ENCODE measurements at places on chromosomes 5 and 9.

DNA sequence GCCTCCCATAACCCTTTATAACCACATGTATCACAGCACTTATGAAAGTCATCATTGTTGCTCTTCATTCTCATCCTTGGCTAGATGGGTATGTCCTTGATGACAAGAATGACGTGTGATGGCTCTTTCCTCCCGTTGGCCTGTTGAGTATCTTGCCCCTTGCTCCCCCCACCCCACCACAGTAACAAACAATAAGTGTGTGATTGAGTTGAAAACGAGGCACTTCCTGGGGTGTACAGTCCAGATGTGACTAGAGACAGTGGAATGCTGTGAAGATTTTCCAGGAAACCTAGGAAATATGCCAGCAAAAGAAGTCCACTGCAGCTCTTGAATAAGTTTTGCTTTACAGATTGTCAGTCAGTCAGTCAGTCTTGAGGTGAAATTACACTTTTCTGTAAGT lies 262.5 kb downstream of the ELAVL2 start:
- no peak for DNase-seq

DNA sequence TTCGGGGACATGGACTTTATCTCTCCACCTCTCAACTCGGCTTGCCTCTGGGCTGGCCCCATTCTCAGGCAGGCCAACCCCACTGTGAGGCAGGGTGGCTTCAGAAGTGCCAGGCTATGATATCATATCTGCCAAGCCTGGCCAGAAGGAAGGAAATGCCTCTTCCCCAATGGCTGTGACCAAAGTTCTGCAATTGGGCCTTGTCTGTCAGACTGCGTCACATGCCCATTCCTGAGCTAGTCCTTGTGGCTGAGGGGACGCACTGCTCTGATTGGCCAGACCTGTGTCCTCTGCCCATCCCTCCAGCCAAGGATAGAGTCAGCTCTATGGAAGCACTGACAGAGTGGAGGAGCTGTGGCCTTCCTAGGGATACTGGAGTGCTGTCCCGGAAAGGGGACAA lies 11.9 kb downstream of the SMIM23 start:
- DNase-seq, result no peak

DNA sequence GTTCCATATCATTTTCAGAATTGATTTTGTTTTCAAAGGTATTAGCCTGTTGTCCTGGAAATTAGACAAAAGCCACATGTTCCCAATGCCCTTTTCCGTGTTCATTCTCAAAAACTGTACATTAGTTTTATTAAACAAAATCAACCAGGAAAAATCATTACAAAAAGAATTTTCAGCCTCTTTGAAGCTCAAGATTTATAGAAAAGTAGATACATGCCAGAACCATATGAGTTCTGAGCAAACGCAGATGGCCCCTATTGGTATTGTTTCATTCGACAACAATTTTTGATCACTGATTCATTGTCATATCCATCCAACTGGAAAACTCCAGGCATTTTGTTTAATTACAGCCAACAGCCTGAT lies 148.5 kb upstream of the GRAMD2B start:
- no peak for DNase-seq

DNA sequence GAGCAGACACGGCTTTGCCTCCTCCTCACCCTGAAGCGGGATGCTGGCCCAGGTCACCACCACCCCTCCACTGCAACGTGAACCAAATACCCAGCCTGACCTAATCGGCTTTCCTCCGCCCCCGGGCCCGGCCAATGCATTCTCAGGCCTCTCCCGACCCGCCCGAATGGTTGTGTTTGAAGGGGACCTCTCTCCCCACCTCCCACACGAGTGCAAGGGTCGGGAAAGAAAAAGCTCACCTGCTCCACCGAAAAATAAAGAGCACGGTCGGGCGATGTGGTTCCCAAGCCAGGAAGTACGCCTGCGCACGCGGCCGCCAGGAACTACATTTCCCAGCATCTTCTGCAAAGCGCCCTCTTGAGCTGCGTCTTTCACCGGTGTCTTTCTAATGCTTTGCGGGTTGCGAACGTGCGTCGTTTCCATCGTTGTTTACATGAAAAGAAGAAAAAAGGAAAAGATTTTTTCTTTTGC lies at the start of gene ZNF883:
Gene ZNF883, minus strand, starts transcription at position 282 of the 471 bp plus-strand sequence.
- DNase-seq, result peak; percentile 56

DNA sequence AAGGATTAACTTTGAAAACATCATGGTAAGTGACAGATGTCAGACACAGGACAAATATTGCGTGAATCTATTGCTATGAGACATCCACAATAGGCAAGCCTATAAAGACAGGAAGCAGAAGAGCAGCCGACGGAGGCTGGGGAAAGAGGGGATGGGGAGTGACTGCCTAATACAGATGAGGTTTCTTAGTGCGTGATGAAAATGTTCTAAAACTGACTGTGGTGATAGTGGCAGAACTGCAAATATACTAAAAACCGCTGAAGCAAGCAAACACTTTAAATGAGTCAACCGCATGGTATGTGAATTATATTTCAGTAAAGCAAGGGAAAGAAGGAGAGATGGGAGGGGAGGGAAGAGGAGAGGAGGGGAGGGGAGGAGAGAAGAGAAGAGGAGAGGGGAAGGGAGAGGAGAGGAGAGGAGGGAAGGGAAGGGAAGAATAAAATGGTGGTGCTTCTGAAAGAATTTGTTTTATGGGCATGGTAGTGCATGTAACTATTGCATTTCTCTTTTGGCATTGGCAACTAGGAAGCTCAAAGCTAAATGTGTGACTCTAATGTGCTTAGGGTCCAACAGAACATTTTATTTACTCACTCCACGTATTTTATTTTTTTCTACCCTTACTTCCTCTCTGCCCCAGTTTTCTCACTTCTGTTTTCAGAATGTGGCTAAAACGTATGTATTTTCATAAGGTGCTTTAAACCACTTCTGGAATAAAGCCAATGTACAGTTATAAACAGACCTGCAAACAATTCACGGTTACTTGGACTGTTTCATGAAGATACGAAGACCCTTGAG lies 21.3 kb downstream of the AKNA start:
- DNase-seq, result no peak

DNA sequence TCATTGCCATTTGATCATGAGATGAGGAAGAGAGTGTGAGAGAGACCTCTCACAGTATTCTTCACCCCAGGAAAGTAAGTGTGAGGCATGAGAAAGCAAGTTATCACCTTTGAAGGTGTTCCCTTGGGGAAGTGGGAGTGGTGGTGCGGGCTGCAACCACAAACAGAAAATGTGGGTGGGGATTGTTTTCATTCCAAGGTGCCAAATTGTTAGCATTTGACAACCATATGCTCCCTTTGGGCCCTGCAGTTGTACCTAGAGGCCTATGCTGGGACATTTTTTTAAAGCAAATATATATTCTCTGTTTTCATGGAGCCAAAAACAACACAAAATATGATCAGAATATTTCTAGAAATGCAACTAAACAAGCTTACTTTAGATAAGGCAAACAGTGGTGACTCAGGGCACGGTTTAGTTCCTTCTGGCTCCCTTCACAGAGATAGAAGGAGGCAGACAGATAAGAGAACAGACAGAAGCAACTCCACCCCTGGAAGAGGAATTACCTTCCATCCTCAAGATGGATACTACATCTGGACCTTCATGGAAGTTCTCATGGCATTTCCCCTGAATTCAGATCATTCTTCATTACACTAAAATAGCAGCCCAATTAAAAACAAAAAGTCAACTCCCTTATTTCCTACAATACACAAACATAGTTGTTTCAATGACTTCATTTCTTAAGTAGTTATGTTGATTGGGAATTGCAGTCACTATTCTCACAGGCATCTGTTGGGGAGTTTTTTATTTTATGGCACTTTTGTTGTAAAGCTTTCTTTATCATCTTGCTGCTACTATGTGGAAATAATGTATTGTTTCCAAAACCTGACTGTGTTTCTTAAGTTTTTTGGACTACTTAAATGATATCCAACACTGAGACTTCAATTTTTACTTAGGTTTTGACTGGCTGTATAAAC lies 416.6 kb downstream of the PLK2 start:
- DNase-seq, result no peak

DNA sequence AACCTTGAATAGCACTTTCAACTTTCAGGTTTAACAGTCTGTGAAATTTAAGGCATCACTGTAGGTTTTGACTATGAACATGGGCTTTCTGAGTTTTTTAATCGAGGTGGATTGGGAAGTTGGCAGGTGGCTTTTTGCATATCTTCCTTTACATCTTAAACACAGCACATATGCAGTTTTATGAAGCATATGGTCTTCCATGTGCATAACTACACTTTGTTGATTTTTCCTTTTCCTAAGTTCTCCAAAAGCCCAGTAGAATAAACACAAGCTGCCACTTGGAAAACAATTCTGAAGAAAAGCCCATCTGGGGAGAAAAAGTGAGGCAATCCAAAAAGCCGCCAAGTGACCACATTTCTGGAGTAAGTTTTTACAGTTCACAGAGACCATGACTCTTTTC lies 236.5 kb upstream of the IL12B start:
- no peak for DNase-seq

GRCh38 chr5:89308606-89309040 lies 425.6 kb upstream of the MEF2C start:
- no peak for DNase-seq

DNA sequence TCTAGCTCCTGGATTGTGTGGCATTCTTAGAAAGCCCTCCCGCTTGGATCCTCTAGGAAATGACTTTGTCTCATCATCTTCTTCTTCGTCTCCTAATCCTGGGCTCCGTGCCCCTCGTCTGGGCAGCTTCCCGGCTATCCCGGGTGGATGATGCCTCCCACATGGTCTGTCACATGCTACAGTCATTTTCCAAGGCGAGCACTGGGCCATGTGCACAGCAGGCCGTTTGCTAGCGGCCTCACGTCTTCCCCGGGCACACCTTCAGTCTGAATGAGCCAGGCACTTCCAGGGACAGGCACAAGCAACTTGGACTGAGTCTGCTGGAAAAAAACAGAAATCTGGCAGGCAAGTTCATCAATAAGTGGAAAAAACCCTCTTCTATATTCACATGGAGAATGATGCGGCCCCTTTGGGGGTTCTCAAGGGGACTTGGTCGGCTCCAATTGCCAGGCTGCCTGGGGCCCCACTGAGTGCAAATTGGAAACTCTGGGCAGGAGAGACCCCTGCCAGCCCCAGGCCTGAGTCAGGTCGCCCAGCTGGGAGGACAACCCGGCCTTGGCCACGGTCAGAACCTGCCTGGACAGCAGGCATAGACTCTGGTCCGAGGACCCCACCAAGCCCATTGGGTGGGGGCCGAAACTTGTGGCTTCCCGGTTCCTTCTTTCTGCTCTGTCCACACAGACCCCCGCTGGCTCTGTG lies 11.1 kb upstream of the WNK2 start:
- no peak for DNase-seq

GRCh38 chr5:108942701-108943100 lies 195.0 kb downstream of the FER start:
- DNase-seq, result no peak

DNA sequence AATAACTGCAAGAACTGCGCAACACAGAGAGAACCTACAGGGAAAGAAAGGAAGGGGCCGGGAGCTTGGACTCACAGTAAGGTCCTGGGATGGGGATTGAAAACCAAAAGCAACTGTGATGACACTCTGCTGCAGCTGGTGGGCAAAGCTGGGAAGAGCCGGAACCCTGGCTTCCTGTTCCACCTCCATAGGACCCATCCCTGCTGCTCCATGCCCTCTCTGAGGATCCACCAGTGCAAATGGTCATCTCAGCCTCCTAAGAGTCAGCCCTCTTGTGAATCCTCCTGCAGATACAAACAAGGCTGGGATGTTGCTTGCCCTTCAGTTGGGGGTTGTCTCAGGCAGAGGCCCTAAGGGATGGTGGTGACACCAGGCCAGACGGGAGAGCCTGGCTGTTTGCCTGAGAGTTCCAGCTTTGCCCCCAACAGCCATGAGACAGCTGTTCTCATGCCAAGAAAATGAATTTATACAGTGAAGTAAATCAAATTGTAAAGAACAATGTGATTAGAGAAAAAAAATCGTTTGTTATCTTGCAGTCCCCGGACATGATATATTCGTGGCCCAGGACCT lies 90.8 kb downstream of the TENT4A start:
- no peak for DNase-seq

DNA sequence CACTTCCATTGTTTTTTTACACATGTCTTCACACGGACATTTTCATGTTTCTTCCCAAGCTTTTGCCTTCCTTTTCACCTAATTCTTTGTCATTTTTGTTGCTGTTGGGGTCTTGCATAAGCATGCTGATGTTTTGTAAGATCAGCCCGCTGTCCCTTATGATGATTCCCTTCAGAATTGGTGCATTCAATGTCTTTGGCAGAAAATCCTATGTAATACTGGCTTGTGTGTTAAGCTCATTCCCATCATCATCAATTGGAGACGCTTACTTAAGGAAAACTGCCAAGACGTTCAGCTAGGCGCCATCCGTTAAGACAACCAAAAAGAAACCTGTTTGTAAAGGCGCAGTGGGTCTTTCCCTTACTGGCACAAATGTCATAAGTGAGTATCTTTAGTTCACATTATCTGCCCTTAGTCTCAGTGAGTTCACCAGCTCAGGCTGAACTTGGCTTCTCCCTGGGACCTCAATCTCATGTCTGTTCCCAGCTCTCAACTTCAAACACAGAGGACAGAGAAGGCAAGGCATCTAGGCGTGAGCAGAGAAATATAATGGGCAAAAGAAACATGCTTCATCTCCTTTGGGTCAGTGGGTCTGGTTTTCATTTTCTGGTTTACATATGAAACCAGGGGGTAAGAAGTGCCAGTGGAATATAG lies 97.9 kb downstream of the EFNA5 start:
- DNase-seq, result no peak

- no peak for DNase-seq
These were observed 55.4 kb downstream of the PTPN3 start for GRCh38 chr9:109442716-109443115.

GRCh38 chr5:181160152-181160754 lies 12.9 kb downstream of the OR2V2 start:
- peak; percentile 55 for DNase-seq

- peak; percentile 75 for DNase-seq
These were observed 10.9 kb upstream of the PCDHB1 start for GRCh38 chr5:141040093-141040770.

GRCh38 chr9:84173961-84174360 lies 166.6 kb downstream of the SLC28A3 start:
- DNase-seq, result no peak

- DNase-seq, result peak; percentile 23
These were observed 22.1 kb downstream of the XRCC4 start for GRCh38 chr5:83099445-83099844.

- DNase-seq, result no peak
These were observed 82.4 kb downstream of the NTRK2 start for GRCh38 chr9:84751921-84752320.

- DNase-seq, result no peak
These were observed 35.6 kb downstream of the TTC39B start for GRCh38 chr9:15271403-15271802.

DNA sequence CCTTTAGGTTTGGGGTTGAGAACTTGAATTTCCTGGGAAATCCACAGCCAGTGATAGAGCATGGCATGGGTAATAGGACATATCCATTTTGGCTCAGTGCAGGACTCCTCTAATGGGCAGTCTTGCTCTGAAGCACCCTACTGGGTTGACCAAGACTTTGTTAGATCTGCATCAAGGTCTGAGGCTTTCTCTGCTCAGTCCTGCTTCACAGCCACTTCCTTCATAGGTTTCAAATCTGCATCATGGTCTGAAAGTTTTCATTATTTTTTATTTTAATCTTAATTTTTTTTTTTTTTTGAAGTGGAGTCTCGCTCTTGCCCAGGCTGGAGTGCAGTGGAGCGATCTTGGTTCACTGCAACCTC lies 36.5 kb downstream of the KIF2A start:
- DNase-seq, result no peak

- no peak for DNase-seq
These were observed 75.9 kb upstream of the PRR16 start for GRCh38 chr5:120388016-120388781.

GRCh38 chr5:133322743-133323142 lies 270.9 kb downstream of the HSPA4 start:
- no peak for DNase-seq
